ENCODE measurements at places on chromosomes 13 and 19.

DNA sequence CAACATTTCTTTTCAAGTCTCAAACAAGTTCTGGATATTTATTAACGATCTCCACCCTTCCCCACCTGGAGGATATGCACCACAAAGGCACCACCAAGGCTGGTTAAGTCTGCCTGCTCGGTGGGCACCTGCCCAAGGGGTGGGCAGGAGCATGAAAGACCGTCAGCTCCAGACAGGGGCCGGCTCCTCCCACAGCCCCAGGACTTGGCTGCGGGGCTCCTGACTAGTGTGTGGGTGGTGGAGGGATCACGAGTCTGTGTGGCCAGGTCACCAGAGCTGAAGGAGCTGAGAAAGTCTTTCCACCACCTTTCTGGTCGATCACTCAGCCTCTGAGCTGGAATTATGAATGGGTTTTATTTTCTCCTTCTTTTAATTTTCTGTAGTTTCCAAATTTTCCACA is 7.8 kb downstream of the SLC7A1 start:
- DNase-seq = no peak

GRCh38 chr19:35990156-35990555 is 4.8 kb upstream of the SDHAF1 start:
- no peak for DNase-seq

GRCh38 chr13:70841240-70842061 is 733.2 kb upstream of the KLHL1 start:
- DNase-seq = no peak

GRCh38 chr19:41457241-41457640 is 14.3 kb downstream of the ERICH4 start:
- DNase-seq = no peak

DNA sequence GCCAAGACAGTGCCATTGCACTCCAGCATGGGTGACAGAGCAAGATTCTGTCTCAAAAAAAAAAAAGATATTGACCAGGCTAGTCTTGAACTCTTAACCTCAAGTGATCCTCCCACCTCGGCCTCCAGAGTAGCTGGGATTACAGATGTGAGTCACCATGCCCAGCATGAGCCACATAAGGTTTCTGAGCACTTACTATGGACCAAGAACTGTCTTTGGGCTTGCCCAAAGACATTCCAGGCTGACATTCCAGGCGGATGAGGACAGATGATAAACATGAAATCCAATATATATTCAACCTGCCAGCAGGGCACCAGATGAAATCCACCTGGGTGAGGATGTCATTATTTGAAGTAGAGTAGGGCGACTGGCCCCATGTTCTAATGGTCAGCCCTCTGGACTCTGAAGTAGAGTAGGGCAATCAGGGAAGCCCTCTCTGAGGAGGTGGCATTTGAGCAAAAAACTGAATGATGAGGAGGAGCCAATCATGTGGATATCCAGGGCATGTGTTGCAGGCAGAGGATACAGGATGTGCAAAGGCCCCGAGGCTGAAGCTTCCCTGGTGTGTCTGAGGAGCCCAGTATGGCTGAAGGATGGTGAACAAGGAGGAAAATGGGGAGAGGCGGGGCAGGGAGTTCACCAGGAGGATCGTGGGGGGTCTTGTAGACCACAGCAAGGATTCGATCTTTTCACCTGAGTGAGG is 4.0 kb downstream of the C19orf38 start:
- no peak for DNase-seq

- DNase-seq = no peak
These were observed 10.6 kb downstream of the NFIX start for GRCh38 chr19:13005861-13006370.

GRCh38 chr13:110538632-110539031 is 22.9 kb downstream of the RAB20 start:
- no peak for DNase-seq

- DNase-seq = no peak
These were observed 2898.7 kb upstream of the PCDH20 start for GRCh38 chr13:64314331-64314730.

DNA sequence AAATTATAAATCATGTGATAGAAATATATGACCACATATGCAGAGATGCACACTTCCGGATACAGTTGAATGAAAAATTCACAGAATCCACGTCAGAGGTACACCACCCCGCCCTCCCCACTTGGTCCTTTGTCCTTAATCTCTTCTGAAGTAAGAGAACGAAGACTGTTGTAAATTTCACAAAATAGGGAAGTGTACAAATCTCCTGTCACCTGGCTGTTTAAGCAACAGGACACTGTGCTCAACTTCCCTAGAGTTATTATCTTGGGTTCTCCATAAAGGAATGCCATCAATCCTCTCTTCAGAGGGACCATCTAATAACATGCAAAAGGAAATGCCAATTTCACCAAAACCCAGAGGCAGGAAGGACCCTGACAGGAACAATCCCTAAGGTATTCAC is 10.5 kb upstream of the CEACAM6 start:
- DNase-seq = no peak

DNA sequence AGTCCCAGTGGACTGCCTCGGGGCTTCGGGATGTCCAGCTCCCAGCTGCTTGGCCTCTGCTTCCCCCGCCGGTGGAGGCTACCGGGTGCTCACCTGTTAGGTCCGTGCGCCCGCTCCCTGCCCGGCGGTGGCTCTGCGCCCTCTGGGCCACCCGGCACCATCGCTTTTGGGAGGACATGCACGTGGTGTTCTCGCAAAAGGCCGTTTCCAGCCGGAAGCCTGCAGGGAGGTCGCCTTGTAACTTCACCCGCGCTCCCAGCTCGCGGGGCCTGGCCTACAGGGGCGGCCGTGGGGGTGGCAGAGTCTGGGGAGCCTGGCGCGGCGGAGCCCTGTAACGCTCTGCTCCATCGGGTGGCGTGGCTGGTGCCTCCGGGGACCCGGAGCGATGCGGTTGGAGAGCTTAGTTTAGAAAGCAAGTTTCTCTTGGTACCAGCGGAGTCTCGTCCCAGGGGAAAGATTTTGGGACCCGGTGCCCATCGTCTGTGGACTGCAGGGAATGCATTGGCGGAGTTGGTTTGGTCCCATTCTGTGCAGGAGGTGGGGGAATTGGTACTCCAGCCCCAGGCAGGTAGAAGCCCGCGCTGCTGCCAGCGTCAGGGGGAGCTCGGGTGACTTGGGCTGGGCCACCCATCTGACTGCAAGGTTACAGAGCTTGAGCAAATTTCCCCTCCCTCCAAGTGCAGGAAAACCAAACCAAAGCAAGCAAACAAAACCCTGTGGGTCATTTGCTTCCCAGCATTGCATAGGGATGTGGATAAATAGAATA is 673 bp downstream of the SPATA13 start:
- DNase-seq = peak; percentile 31

GRCh38 chr13:44354884-44355283 is 18.7 kb upstream of the SERP2 start:
- no peak for DNase-seq

DNA sequence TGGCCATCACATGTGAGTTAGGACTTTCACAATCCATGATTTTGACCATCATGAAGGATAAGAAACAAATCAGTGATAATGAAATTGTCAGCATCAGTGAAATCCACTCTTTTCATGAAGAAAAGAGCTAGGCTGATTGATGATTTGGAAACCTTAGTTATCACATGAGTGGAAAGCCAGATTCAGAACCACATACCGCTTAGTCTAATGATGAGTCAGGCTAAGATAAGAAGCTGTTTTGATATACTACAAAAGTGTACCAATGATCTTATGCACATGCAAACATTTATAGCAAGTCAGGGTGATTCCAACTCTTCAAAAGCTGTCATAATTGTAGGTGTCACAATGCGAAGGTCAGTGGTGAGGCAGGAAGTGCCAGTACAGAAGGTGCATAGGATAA is 519.3 kb downstream of the GPC6 start:
- no peak for DNase-seq

GRCh38 chr19:55486971-55487923 is 989 bp upstream of the SSC5D start:
- no peak for DNase-seq

DNA sequence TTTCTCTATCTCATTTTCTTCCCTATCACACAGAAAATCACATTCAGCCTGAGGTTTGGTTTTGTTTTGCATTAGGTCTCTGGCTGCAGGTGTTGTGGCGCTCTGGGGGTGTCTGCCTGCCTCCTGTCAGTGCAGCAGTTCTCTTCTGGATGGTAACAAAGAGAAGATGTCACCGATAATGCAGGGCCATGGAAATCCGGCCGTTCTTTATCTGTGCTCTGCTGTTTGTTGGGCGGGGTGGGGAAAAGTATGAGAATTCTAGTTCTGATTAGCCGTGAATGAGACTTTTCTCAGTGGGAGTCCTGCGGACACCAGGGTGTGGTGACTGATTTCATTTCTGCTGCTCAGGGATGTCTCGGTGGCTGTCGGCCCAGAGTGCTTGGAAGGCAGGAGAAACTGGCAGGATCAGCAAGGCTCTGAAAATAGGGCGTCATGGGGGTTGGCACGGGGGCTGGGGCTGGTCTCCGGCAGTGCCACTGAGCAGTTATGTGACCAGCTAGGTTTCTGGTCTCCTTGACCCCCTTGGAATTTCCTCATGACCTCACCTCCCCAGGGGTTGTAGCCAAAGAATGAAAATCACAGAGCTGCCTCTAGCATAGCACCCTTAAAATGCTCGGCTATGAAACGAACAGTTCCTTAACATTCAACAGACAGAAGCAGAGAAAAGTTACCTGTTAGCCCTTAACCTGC is 5.0 kb downstream of the RNF113B start:
- DNase-seq = no peak

DNA sequence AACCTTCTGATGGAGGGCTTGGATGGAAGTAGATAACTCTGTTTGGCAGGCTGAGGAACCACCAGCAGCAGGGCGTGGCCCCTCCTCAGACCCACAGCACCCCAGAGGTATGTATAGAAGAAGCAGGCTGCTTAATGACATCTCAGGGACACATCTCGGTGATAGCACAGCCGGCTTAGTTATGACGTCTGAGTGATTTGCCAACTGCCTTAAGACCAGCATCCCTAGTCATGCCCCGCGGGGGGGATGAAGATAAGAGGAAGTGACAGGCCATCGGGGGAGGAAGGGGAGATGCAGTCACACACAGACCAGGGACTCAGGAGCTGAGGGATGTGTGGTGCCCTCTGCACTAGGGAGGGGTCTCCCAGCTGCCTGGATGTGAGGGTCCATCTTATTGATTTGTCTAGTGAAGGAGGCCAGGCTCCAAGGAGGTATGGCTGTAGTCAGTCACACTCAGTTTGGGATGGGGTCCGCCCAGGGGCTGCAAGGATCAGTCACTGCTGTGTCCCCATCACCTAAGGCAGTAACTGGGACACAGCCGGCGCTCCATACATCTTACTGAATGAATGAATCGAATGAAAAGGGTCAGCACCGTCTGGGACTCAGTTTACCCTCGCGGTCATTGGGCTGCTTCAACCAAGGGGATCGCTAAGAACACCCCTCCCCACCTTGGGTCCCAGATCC is 19.2 kb upstream of the ERCC1 start:
- DNase-seq = peak; percentile 35

DNA sequence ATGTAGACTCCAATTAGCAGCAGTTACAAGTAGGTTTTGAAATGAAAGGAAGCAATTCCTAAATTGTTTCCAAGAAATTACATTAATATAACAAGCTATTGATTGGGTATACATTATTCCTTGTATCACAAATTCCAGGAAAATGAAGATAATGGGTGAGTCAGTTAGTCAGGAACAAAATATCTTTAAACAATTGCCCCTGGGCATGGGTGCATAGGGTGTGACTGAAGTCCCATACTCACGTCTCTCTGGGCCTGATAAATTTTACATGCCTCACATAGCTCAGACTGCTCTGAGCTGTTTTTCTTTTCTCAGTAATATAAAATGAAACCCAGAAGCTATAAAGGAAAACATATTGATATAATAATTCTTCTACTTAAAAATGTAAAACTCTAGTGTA is 87.8 kb downstream of the FNDC3A start:
- no peak for DNase-seq

DNA sequence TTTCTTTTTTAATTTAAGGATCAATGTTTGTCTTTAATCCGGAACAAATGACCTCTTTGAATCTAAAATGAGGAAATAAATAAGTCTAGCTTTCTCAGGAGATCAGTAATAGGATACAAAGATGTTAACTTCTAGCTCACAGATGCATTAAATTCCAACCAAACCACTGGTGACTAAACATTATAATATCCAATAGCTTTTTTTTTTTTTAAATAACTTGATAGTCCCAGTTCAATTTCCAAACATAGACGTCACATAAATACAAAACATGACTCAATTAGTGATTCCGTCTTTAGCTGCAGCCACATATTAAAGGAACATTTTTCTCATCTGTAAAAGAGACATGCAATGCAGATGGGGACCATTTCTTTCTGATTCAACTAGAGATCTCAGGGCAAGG is 390.5 kb upstream of the PCDH9 start:
- DNase-seq = no peak

DNA sequence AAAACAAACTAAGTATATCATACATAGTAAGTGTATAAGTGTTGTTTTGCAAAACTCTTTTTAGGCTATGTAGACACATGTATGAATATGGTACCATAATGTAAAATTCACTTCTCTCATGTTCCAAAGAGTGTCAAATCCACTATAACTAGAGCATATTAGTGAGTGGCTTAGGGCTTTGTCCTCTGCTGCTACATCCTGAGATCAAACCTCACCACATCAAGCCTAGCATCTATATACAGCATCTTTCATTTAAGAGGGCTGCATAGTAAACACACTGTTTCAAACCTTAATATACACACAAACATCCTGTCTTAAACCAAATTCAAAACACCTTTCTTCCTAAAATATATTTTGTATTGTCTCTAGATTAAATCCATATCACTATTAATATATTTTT is 38.7 kb downstream of the ELF1 start:
- DNase-seq = no peak

- DNase-seq = no peak
These were observed 6.6 kb downstream of the SMAD9 start for GRCh38 chr13:36913463-36913862.

- DNase-seq = no peak
These were observed 792 bp downstream of the RETN start for GRCh38 chr19:7669641-7670040.

- DNase-seq = no peak
These were observed 1301.5 kb upstream of the ATXN8OS start for GRCh38 chr13:68806125-68806524.

- DNase-seq = no peak
These were observed 9.9 kb downstream of the SOX21 start for GRCh38 chr13:94702181-94703041.

DNA sequence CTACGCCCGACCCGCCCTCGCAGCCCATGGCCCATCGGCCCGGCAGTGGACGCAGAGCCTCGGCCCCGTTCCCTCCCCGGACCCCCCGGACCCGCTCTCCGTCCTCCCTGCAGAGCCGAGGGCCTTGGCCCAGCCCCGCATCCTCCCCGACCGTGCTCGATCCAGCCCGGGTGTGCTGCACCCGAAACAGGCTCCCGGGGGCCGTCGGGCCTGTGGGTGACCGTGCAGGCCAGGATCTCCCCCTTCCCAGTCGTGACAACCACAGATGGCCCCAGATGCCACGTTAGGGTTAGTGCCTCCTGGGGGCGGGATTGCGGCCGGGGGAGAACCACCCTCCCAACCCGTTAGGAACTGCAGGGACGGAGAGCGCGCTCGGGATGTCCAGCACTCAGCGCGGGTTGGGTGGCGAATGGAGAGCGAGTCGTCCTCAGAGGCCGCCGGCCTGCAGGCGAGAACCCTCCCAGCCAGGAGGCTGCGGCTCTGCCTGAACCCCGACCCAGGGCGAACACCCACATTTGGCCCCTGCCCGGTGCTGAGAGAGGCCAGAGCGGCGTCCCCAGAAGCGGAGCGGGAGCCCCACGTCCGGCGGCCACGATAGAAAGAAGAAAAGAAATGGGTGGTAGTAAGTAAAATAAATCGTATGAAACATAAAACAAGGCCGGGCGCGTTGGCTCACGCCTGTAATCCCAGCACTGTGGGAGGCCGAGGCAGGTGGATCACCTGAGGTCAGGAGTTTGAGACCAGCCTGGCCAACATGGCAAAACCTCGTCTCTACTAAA is 6.7 kb upstream of the MADCAM1 start:
- no peak for DNase-seq

Measured in effector memory CD8-positive, alpha-beta T cell (primary cell).